ENCODE measurements at places on chromosomes 5 and 9.

DNA sequence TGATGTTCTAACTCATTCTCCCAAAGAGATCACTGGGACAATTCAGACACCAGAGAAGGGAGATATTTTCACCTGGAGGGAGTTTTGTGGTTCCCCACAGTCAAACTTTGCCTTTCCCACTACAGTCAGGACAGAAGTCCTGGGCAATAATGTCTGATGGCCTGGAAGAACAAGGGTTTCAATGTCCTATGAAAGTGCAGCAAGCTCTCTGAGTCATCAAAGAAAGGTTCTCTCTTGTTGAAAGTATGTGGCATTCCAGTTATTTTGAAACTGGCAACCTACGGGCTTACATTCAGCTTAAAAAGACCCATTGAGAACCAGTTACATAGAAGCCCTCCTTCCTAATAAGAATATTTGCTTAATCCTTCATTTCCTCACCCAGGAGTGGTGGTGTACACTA, 103.9 kb downstream of the INSYN2B start:
- peak; percentile 18 for DNase-seq

- no peak for DNase-seq
Observed at GRCh38 chr5:173786286-173787187, 101.6 kb upstream of the CPEB4 start.

GRCh38 chr5:107184066-107184465, 486.7 kb downstream of the EFNA5 start:
- no peak for DNase-seq

GRCh38 chr5:166330036-166330435, 1961.4 kb upstream of the WWC1 start:
- no peak for DNase-seq

DNA sequence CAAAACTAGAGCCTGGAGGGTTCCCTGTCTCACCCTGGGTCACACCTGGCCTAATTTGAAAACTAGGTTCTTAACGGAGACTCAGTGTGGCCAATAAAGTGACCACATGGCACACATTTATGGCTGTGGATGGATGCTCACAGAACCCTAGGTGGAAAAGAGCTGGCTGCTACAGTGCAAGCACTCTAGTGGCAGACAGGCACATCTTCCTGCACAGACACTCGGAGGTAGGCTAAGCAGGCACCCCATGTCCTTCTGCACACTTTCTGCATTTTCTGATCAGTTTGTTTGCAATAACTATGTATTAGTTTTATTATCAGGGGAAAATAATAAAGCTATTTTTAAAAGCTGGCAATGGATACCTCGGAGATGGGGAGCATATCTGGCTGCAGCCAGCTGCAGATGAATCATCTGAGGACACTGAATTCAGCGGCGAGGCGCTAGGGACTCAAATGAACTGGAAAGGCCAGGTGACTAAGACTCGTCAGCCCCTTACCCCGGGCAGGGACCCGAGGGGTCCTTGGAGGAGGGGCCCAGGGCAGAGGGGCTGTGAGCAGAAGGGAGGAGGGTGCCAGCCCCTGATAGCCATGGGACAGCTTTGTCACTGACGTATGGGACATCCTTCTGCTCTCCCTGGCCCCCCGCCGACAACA, 96.2 kb downstream of the OLFM1 start:
- no peak for DNase-seq

GRCh38 chr5:73692166-73692640, 66.2 kb downstream of the ARHGEF28 start:
- peak; percentile 93 for DNase-seq

DNA sequence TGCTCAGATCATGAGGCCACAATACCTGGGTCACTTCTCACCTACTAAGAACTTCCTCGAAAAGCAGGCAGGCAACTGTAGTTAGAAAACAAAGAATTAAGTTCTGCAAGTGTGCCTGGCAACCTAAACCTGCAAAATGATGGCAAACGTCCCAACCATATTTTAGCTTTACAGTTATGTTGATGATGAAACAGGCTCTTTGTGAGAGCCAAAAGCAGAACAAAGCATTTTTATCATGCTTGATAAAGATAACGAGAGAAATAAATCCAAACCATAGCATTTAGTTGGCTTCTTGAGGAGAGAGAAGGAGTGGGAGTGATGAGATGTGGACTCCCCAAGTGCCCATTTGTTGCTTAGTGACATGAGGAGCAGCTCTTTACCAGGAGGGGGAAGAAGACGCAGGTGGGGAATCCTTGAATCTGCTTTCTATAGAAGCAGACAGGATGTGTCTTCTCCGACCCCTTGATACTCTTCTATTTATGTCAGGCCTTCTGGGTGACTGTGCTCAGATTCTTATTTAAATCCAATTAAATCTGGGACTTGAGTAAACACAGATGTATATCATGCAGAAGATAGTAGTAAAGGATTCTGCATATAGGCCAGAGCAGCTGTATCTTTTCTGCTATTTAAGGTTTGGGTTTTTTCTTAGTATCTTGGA, 221.2 kb downstream of the TMEM167A start:
- no peak for DNase-seq
